ENCODE measurements at places on chromosomes 7 and 10.
A peak's percentile ranks its signal among the peaks of the same experiment; 100 is the strongest.

DNA sequence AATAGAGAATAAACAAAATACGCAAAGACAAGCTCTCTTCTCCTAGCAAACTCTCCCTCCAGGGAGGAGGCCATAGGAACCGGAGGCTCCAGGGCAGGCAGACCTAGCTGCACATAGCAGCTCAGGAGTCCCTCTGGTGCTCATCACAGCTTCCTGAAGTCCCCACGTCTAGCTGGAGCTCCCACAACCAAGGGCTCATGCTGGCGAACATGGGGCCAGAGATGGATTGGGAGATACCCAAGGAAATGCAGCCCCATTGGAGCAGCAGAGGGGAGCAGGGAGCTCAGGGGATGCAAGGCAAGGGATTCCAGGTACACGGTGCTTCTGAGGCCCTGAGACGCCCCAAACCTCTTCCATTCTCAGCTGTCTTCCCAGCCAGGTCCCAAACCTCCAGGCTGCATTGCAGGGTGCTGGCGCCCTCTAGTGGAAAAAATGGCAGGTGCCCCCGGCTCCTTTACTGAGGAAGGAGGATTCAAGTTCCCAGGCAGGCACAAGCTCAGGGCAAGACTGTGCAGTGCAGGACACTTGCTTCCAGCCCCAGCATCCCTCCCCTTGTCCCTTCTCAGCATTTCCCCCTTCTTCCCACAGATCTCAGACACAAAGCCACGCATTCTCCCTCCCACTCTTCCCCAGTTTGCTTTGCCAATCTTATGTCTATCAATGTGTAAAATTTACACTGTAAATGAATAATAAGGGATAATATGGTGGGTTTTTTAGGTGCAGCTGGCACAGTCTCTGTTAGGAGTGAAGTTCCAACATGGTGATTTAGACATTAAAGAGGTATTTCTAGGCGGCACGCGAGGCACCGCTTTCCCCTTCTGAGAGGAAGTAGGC lies 46.2 kb downstream of the GPAM start:
- DNase-seq, result peak; percentile 62

- DNase-seq, result no peak
Measured at GRCh38 chr7:73839743-73840714, 2.3 kb downstream of the METTL27 start.

DNA sequence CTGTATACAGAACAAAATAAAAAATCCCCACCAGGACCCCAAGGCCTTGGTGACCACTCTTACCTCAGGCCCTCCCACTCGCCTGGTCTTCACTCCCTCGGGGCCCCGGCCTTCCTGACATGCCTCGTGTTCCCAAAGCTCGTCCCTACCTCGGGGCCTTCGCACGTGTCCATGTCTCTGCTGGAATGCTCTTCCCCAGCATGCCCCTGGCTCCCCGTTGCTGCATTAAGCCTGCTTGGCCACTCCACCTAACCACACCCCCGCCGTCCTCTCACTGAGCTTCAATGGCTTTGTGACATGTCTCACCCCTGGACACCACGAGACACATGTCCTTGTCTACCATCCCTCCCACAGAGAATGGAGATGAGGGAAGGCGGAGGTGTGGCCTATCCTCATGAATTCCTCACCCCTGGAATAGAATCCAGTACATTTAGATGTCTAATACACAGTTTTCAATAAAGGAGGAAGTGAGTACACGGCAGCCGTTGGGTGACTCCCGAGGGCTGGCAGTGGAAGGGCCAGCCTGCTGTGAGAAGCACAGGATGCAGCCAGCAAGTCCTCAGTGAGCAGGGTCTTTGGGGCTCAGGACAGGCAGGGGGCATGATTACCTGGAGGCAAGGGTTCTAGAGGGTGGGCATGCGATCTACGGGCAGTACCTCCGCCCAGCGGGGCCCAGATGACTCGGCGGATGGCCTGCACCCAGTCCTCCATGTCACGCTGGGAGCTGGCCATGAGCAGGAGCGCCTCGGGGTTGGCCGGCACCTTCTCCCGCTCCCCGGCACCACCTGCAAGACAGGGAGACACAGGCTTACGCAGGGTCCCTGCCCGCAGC lies 125.7 kb downstream of the ARHGAP22 start:
- no peak for DNase-seq

- DNase-seq, result no peak
Measured at GRCh38 chr10:78401624-78402367, 368.1 kb downstream of the RPS24 start.

GRCh38 chr10:125208854-125209565 lies 48.6 kb upstream of the CTBP2 start:
- DNase-seq, result no peak

DNA sequence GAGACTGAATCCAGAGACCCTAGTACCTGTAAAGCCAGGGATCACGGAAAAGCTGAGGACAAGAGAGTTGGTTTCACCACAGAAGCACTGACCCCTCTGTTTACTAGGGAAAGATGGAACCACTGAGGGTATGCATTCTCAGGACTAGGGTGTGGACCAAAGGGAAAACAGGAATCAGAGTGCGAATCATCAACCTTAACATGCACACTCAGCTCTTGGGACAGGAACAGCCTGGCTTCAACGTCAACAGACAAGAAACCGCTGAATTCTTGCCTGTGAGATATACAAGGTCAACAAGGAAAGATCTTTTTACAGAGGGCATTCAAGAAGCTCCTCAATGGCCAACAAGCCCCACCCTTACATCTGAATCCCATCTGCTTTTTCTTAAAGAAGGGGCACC lies 14.9 kb downstream of the TNRC18 start:
- DNase-seq, result no peak

DNA sequence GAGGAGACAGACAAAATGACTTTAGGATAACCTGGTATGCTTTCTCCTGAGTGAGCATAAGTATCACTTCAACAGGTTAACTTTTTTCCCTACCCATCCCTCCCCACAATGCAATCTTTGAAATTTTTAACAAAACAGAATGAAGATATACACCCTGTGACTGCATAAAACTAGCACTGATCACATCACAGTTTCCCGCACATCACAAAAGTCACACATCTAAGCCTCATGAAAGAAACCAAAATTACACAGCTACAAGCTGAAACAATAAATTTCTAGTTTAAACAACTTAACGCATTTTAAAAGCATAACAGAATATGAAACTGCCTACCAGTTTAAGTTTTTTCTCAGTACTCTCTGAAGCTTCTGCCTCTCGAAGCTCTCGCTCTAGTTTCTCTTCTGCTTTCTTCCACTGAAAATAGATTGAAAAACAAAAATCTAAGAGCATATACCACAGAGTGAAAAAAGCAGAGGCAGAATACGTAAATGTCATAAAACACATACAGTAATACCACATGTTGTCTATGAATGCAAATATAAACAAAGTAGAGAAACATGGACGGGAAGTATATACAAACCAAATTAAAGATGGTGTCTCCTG lies 18.1 kb downstream of the NOC3L start:
- no peak for DNase-seq

- no peak for DNase-seq
Measured at GRCh38 chr10:119455609-119456434, 86.7 kb downstream of the RGS10 start.

GRCh38 chr10:42553064-42553407 lies 85.3 kb downstream of the ZNF33B start:
- no peak for DNase-seq

- no peak for DNase-seq
Measured at GRCh38 chr7:111437736-111438135, 124.6 kb downstream of the IMMP2L start.

DNA sequence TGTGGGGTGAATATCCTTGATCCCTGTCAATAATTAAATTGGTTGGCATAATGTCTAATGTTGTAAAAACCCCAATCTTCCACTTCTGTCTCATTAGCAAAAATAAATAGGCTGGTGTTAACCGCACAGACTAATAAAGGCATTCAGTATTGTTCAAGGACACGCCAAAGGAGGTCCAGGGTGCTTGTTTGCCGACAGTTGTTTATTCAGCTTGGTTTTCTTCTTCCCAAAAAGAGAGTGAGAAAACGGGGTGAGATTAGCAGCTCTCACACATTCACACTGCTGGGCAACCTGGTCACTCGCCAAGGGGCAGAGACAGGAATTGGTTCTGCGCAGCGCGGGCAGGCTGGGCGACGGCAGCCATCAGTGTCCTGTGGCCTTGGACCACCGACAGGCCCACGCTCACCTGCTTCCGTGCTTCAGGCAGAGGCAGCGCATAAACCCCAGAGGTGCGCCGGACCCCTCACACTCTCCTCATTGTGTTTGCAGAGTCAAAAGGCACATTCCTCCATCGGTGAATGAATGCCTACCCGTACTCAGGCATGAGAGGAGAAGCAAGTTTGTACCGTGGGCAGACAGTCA lies 26.2 kb upstream of the LMBR1 start:
- DNase-seq, result no peak

GRCh38 chr7:50448823-50449222 lies 1.3 kb downstream of the FIGNL1 start:
- no peak for DNase-seq

DNA sequence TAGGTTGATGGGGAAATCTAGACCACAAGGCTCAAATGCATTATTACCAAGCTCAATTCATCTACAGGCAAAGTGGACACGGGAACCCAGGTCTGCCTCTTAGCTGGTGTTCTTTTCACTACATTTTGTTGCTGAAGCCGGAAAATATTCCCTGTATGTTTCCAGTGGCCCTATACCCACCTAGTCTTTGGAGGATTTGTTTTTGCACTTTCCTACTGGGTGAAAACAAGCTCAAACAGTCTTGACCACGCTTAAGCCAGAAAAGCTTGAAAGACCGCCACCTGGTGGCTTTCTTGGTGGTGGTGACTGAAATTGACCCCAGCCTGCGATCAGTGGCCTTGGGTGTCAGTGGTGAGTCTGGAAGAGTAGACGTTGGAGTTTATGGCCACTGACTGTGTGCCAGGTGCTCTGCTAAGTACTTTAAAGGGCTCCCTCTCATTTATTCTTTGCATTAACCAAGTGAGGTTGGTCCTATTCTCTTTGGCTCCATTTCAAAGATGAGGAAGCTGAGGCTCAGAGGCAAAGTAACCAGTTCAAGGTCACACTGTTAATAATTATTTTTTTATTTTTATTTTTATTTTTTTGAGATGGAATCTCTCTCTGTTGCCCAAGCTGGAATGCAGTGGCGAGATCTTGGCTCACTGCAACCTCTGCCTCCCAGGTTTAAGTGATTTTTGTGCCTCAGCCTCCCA lies 11.1 kb upstream of the CRTAC1 start:
- DNase-seq, result peak; percentile 44

GRCh38 chr10:8312079-8312478 lies 257.6 kb downstream of the GATA3 start:
- no peak for DNase-seq

GRCh38 chr7:112159351-112159750 lies 46.8 kb downstream of the DOCK4 start:
- DNase-seq, result no peak

- no peak for DNase-seq
Measured at GRCh38 chr7:118046086-118046485, 137.9 kb upstream of the LSM8 start.

Data from hematopoietic multipotent progenitor cell treated with erythropoietin and hydrocortisone succinate and interleukin-3 and kit ligand, for 15 days (in vitro differentiated cells).